ENCODE measurements at places on chromosomes 16 and 17.

GRCh38 chr16:87346517-87347060, 29.4 kb upstream of the C16orf95 start:
- DNase-seq = no peak

DNA sequence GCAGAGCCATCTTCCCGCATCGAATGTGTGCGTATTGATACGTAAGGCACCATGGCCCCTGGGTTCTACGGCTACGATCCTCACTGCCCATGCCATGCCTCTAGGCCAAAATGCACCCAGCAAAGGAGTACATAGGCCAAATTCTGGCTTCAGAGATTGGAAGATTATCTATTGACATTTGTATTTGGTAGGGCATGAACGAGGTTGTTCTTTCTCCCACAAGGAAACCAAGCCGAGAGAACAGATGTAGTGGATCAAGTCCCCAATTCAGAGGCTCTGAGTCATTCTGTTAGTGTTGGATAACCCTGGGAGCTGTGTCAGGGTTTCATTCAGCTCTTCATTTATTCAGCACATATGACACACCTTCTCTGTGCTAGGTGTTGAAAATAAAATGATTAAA, 36.5 kb downstream of the HOXB1 start:
- DNase-seq = no peak

DNA sequence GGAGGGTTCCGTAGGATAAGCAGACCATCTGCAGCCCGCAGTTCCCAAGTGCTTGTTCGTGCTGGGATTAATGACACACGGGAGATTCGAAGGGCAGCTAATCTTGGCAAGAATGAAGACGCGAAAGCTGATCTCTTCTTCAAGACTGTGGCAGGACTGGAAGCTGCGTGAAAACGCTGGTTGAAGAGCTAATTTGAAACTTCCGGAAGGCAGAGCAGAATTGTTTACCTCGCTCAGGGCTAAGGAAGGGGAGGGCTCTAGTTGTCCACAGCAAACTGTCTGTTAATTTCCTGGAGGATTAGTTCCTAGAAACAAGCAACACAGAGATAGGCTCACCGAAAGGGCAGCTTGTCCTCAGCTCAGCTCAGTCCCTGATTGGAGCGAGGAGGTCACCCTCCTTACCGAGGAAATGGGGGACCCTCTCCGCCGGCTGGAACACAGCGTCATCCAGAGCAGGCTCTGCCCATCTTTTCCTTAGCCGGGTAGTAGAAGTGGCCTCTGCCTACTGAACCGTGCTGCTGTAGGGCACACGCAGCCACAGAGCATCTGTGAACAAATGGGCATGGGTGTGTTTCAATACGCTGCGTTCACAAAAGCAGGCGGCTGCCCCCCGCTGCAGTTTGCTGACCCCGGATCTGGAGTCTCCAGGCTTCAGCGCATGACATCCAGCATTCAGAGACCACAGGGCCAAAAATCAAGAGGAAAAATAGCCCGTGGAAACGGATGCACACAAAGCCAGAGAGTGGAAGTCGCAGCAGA, 16.7 kb upstream of the BAIAP2 start:
- DNase-seq = no peak

DNA sequence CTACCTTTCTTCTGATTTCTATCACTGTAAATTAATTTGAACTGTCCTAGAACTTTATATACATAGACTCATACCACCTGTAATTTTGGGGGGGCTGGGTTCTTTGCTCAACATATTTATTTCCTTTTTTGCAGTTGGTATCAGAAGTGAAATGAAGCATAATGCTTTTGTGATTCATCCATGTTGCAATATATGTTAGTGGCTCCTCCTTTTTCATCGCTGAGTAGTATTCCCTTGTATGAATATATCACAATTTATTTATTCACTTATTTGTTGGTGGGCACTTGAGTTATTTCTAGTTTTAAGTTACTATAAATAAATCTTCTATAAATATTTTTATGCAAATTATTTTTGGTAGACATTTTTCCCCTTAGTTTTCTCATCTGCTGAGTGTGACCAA, 336.4 kb downstream of the HS3ST3B1 start:
- no peak for DNase-seq

GRCh38 chr16:14378131-14378551, 251.9 kb downstream of the PARN start:
- no peak for DNase-seq

GRCh38 chr17:48244121-48244711, 136.7 kb downstream of the SNX11 start:
- no peak for DNase-seq

- DNase-seq = no peak
Measured at GRCh38 chr17:731644-732066, 741 bp upstream of the TLCD3A start.

GRCh38 chr17:55172612-55173011, 92.1 kb upstream of the HLF start:
- no peak for DNase-seq

- no peak for DNase-seq
Measured at GRCh38 chr16:21645261-21645721, 7.1 kb downstream of the IGSF6 start.

DNA sequence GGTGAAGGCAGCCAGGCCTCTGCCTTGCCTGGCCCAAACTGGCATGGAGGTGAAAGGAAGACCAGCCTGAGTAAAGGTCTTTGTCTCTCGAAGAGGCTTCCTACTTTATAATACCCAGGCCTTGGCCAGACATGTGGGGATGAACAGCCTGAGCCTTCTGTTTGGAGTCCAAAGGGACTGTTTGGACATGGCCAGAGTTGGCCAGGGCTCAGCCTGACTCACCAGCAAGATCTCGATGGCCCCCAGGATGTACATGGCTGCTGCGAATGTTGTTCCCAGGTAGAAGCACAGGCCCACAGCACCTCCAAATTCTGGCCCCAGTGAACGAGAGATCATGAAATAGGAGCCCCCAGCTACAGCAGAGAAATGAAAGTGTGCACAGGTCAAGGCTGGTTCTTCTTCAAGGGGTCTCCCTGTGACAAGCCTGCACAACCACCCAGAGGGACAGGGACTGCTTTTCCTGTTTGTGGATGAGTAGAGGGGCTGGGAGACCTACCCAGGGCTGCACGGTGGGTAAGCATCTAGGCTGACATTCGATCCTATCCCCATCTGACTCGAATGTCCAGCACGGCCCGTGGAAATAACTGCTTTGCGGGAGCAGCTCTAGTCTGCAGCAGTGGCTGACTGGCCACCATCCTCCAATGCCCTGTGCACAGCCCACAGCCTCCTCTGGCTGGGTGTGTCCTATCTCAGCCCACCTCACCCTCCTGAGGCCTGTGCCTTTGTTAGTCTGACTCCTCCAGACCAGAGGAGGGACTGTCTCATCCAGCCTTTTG, 10.7 kb upstream of the LCAT start:
- DNase-seq = no peak

GRCh38 chr17:54678158-54678557, 222.5 kb upstream of the TOM1L1 start:
- no peak for DNase-seq

DNA sequence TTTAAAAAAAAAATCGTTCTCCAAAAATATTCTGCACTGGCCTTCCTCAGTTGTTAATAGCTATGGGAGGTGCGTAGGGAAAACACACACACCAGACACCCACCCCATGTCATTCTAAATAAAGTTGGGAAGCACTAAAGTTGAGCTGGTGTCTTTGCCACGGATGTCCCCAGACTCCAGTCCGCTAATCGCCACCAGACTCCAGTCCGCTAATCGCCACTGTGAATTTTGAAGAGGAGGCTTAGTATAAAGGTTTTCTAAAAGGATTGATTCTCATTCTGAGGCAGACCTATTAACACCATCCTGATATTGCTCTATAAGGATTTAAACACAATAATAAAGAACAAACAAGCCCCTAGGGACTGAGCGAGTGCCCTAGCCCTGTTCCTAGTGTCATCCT, 22.7 kb upstream of the CPSF4L start:
- DNase-seq = no peak

DNA sequence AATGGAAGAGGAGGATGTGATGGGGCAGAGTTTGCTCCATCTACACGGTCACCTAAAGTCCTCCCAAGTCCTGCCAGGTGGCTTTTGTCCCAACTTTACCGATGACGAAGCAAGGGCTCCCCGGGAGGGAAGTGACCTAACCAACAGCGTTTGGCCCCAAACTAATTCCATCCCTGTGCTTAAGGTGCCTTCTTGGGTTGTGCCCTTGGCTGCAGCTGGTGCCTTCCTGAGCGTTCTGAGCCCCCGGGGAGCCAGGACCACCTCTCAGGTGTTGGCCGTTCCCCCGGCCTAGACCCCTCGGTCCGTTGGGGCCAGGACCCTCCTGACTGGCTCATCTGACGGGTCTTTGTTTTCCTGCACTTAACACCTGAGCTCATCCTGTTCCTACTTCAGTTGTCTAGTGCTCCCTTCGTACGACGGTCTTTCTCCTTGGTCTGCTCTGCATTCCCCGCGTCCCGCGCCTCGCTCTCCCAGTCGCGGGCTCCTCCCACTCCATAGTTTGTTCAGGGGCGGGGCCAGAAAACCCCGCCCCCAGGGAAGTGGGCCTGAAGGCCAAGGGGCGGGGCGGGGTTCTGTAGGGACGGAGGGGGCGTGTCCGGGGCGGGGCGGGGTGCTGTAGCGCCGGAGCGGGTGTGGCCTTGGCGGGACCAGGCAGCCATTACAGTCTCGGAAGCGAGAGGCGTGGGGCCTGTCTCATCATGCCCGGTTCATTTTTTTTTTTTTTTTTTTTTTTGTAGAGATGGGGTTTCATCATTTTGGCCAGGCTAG, 822 bp upstream of the ZSCAN10 start:
- no peak for DNase-seq

DNA sequence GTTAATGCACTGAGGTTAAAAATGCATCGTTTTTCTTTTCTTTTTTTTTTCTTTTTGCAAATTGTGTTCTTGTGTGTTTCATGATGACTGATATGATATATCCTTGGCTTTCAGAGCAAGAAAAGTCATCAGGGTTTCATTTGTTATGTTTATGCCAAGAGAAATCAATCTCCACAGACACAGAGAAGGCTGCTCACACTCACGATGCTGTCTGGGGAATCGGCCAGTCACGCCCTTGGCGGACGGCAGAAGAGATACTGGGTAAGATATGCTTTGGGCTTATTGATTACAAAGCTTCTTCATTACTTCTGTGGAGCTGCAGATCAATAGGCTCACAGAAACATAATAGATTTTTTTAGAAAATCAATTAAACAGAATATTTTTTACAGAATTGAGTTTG, 42.2 kb upstream of the TNRC6C start:
- DNase-seq = no peak

DNA sequence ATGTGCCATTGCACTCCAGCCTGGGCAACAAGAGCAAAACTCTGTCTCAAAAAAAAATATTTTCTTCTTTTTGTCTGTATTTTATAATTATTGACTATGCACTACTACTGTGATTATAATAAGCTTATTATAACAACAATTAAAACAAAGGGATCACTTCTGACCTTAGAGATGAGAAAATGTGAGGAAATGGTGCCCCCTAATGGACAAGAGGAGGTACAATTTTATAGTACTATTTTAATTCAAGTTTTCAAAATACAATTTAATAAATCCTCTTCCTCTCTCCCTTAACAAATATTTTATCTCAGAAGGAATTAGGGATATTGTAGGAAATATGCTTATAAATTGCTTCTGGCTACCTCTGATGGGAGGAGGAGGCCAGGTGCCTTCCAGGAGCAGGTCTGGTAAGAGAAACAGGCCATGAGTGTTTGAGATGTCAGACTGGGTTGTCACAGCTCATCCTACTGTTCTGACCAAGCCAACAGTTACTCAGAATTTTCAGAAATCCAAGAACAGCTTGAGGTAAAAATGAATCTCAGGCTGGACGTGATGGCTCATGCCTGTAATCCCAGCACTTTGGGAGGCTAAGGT, 14.0 kb downstream of the VPS53 start:
- DNase-seq = no peak

- DNase-seq = no peak
Measured at GRCh38 chr16:85891033-85891775, 7.8 kb upstream of the IRF8 start.

GRCh38 chr17:17738901-17739300, 57.6 kb downstream of the RAI1 start:
- no peak for DNase-seq

DNA sequence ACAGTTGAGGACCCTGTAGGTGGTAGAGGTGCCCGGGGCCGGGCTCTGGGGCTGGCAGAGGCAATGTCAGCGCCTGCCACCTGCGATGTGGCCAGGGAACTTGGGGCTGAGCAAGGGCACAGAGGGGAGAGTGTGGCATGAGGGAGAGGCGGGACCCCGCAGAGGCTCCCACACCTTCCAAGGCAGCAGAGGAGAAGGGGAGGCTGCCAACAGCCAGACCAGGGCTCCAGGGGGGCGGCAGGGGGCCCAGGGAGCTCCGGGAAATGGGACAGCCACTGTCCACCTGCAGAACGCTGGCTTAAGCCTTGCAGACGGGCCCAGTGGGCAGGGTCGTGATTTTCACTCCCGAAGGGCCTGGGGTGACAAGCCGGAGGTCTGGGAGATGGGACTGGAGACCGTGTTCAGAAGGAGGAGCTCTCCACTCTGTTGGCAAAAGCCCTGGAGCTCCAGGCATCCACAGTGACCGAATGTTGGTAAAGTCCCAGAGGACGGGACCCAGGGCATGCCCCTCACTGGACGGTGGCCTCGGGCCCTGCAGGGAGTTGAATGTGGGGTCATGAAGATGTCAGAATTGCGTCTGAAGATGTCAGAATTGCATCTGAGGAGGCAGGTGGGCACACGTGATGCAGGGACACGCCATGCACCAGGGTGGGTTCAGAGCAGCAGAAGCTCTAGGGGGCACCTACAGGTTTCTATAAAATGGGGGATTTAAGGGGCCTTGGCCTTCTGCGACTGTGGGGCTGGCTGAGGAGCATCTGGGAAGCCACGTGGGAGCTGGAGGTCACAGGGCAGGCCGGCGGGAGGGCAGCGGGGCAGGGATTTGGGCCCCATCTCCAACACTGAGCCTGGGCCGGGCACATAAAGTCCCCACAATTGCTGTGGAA, 18.6 kb downstream of the CD7 start:
- DNase-seq = no peak

DNA sequence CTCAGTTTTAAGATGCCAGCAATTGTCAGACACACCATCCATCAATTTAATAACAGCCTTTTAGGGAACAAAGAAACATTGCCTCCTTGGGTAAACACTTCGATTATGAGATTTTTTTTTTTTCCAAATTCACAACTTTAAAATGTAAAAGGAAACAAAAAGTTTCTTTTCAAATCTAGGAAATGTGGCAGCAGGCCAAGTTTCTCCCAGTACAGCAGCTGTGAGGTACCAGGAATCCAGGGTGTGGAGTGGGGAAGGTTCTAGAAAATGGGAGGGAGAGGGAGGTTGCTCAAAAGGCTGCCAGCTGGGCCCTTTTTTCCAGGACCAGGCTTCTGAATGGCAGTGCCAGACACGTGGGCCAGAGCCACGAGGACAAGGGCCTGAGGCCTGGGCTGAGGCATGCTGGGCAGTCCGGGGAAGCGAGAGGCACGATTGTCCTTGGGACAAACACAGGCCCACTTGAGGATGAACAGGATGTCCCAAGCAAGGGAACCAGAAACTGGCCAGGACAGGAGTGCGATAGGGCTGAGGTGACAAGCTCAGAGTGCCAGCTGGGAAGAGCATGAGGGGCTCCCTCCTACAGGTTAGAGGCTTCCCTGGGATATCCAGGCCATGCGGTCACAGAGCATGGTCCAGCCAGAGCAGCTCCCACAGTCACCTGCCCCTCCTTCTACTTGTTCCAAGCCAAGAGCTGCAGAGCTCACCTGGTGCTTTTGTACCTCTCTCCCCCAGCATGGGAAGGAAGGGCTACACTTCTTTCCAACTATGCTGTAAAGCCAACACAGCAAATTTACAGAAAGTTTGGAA, 215.1 kb downstream of the KATNIP start:
- DNase-seq = no peak

All from AG09309 (cell line).